ENCODE measurements at places on chromosomes 7 and 10.

- no peak for DNase-seq
Measured at GRCh38 chr7:100693312-100694097, 545 bp downstream of the GIGYF1 start.

- DNase-seq: no peak
Measured at GRCh38 chr10:4034907-4035598, 250.0 kb upstream of the KLF6 start.

- no peak for DNase-seq
Measured at GRCh38 chr10:47279276-47279675, 20.7 kb upstream of the GDF10 start.

GRCh38 chr7:36620166-36620708 is 104.1 kb downstream of the AOAH start:
- no peak for DNase-seq

- no peak for DNase-seq
Measured at GRCh38 chr7:37359180-37359579, 89.5 kb downstream of the ELMO1 start.

- no peak for DNase-seq
Measured at GRCh38 chr7:11843113-11843765, 11.2 kb upstream of the THSD7A start.

DNA sequence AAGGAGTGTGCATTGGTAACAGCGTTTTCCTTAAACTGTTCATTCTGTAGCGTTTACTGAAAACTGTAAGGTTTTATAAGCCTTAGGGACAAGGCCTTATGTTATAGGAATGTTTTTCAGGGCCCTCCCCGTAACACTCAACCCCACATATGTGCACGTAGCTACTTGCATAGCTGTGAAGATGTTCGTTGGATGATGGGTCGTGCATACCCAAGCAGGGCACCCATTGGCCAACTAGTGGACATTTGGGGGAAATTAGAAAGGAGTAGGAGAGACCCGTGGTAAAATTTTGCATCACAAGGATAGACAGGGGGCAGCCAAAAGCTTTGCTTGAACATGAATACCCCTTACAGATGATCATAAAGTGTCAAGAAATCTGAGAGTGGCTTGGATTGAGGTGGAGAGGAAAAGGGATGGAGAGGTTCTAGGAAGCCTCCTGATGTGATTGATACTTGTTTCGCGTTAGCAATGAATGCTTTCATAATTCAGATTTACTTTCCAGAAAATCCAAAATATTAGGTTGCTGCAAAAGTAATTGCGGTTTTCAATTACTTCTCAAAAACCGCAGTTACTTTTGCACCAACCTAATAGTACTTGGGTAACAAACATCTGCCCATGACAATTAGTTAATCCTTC is 878 bp downstream of the SEC61A2 start:
- DNase-seq: peak; percentile 62

- DNase-seq: no peak
Measured at GRCh38 chr7:104414216-104414615, 85.8 kb downstream of the LHFPL3 start.

GRCh38 chr10:6561552-6561951 is 18.5 kb downstream of the PRKCQ start:
- DNase-seq: no peak

- no peak for DNase-seq
Measured at GRCh38 chr10:9299966-9300365, 1245.5 kb downstream of the GATA3 start.

DNA sequence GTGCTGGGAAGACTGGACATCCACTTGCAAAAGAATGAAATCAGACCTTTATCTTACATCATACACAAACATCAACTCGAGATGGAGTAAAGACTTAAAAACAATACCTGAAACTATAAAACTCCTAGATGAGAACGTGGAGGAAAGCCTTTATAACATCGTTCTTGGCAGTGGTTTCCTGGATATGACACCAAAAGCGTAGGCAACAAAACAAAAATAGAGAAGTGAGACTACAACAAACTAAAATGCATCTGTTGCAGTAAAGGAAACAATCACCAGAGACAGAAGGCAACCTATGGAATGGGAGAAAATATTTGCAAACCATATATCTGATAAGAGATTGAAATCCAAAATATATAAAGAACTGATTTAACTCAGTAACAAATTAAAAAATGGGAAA is 33.3 kb downstream of the CC2D2B start:
- DNase-seq: no peak

DNA sequence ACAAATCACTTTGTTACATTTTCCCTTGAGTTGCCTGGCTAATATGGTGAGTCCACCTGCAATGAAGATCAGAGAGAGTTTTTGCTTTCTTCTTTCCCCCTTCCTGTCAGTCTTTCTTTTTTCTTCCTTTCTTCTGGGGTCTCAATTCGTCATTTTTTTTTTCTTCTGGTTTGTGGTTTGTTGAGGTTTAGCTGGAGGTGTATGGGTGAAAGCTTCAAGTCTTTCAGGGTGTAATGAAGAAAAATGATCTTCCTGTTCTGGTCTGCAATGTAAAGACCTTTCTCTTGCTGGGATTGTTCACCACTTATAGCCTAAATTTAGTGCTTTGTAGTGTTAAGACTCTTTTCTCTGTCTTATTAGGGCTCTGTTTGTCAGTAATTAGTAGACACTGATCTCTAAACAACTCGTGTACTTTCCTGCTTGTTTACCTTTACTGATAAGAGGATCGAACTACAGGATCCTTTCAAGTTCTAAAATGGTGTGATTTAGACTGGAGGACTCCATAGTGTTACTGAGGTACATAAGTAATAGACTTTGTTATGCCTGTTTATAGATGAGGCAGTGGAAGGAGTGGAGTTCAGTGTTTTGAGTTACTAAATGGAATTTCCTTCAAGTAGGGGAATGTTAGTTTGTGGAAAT is 129.1 kb downstream of the SUGCT start:
- DNase-seq: no peak

- no peak for DNase-seq
Measured at GRCh38 chr7:142488842-142489241, 231.0 kb upstream of the PRSS58 start.

DNA sequence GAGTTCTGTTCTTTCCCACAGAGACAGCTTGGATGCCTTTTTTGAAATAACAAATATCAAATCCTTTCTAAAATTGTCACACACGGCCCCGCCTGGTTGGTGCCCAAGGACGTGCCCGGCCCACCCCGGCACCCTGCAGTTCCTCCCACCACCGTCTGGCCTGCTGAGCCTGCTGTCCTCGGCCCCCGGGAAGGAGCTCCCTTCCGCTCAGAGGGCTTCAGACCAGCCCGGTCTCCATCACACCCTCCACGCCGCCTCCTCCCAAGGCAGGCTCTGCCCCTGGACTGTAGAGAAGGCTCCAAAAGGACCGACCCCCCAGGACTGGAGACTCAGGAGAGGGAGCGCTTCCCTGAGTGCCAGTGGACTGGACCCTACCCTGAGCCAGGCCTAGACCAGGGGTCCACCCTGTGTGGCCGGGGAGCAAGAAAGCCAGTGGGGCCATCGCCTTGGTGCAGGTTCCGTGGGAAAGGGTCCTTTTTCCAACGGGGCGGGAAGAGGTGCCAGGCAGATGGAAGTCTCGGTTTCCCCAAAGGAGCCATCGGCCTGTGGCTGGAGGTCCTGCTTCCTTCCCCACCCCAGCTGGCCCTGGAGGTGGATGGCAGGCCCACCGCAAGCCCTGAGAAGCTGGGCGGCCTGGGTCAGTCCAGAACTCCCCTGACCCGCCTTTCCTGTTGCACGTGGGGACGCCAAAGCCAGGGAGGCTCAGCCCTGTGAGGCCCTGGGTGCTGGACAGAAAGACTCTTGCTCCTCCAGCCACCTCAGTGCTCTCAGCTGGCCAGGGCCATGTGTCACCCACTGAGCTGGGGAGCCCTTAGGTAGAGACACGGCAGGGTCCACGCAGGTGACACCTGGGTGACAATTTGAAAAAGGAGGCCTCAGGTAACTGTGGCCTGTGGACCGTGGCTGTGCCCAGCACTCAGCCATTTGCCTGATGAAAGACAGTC is 69.8 kb downstream of the PWWP2B start:
- DNase-seq: no peak

- DNase-seq: no peak
Measured at GRCh38 chr7:29879609-29880008, 73.3 kb downstream of the WIPF3 start.

- no peak for DNase-seq
Measured at GRCh38 chr7:7922684-7923385, 45.8 kb upstream of the GLCCI1 start.

DNA sequence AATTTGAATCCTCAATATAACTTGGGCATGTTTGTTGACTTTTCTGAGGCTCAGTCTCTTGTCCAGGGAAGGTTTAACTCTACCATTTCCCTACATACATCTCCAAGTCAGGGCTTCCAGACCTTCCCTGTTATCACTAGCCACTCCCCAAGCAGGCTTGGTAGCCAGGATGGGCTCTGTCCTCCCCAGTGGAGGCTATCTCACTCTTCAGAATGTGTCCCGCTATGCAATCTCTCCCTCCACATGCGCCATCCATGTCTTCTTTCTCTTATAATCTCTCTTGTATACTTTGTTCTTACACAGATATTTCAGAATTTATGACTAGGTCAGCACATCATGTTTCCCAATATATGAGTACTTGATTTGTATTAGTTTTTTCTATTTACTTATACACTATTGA is 310.4 kb downstream of the HGF start:
- no peak for DNase-seq

GRCh38 chr7:130394421-130395195 is 14.3 kb downstream of the CPA1 start:
- DNase-seq: no peak

DNA sequence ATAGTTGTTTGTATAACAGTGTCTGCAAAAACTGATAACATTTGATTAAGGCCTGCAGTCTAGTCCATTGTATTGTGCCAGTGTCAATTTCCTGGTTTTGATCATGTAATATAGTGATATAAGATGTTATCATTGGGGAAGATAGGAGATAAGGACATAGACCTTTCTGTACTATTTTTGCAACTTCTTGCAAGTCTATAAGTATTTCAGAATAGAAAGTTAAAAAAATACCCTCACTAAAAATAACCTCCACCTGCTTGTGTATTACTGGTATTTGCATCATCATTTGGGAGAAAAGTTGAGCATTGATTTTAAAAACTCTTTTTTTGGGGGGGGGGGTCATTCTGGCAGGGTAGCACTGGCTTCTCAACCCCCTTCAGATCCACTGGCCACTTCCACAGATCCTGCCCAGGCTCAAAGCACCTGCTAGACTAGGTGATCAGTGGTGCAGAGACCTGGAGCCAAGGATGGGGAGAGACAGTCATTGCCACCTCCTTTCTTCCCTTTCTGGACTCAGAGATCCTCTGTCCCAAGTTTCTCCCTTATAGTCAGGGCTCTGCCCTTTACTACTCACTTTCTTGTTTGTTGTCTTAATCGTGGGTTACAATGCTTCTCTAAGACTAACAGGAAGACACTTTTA is 103.0 kb downstream of the RBM20 start:
- DNase-seq: no peak

Data from hematopoietic multipotent progenitor cell treated with erythropoietin and hydrocortisone succinate and interleukin-3 and kit ligand, for 15 days (in vitro differentiated cells).